ENCODE measurements at places on chromosomes 2 and 18.

DNA sequence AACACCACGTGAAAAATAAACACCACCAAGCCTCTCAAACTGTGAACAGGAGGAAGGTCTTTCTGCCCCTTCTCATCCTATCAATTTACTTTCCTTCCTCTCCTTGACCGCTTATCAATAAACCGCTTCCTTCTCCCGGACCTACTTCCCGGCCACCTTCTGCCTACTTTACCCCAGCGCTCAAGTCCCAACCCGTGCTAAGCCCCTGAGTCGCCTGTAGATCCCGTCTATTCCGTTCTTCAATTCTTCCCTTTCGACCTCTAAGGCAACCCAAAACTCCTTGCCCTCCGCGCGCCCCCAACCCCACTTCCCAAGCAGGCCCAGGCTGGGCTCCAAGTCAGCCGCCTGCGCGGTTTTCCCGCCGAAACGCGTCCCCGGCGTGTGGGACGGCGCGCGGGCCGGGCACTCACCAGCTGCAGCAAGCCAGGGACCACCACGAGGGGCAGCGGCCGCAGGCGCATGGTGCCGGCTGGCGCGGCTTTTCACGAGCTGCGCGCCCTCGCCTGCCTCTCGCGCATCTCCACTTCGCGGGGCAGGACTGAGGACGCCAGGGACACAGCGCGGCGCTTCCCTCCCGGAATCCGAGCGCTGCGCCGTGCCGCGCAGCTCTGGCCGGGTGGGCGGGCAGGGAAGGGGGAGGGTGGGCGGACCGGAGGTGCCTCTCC, at the start of gene NXPH2:
Gene NXPH2, minus strand, starts transcription at position 610 of the 665 bp plus-strand sequence. Its CDS starts 149 bp downstream, at position 461.
- no peak for DNase-seq

DNA sequence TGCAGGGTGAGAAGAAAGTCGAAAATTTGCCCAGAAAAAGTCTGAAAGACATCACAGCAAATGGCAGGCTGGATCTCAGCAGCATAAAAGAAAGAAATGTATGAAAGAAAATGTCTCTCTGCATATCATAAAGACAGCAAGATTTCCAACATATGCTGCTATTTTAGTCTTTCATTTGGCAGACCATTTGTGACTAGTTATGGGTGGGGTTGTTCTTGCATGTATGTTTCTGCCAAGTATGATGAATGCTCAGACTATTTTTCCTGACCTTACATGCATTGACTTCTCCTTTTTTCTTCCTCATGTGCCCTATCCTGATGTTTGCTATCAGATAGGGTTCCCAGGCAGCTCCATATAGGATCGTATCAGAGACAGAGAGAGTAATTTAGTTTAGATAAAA, 58.5 kb upstream of the PARD3B start:
- DNase-seq = no peak

GRCh38 chr2:46328829-46329228, 31.6 kb downstream of the EPAS1 start:
- DNase-seq = no peak

- DNase-seq = no peak
These were observed 18.1 kb upstream of the SPP2 start for GRCh38 chr2:234032279-234032856.

- peak; percentile 29 for DNase-seq
These were observed 77.3 kb upstream of the RPL31 start for GRCh38 chr2:100924520-100925451.

DNA sequence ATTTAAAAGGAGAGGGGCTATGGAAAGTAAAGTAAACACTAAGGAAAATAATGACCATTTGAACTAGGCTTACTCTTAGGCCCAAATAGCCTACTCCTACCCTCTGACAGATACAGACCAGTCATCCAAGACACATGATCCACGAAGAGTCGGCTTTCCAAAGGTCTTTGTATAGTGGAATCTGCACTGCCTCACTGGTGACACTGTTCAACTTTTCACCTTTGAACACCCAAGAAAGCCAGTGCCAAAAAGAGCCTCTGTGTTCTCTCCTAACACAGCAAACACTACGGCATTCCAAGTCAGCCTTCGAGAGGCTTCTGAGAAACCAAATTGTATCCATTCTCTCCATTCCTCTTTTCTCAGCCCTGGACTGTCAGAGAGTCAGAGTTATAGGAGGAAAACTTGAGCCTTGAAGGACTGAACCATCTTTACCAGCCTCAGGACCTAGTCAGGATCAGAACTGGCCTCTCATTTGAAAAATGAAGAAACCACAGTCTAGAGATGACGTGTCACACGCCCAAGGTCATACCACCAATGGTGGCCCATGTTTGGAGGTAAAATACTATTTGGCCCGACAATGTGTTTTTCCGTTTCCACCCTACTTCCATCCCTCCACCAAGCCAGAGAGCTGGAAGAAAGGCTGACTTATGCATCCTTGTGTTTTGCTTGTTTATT, 267.4 kb upstream of the ACVR2A start:
- no peak for DNase-seq

- no peak for DNase-seq
These were observed 239.4 kb upstream of the HNMT start for GRCh38 chr2:137724912-137725311.

- no peak for DNase-seq
These were observed 291.6 kb downstream of the TNS1 start for GRCh38 chr2:217711188-217711587.

DNA sequence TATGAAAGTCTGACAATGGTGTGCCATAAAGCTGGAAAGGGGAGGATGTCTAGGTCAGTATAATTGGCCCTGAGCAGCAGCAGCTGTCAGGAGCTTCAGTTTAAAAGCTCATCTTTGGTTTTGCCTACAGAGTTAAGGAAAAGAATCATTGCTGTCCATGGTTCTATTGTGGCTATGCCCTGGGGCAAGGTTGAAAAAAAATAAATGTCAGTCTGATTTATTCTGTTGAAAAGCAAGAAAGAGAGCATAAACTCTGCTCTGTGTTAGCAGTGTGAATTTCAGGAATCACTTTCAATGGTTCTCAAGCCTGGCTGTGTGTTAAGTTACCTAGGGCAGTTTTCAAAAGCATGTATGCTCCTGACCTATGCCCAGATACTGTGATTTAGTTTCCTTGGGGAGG, 446.7 kb downstream of the SETBP1 start:
- DNase-seq = no peak

DNA sequence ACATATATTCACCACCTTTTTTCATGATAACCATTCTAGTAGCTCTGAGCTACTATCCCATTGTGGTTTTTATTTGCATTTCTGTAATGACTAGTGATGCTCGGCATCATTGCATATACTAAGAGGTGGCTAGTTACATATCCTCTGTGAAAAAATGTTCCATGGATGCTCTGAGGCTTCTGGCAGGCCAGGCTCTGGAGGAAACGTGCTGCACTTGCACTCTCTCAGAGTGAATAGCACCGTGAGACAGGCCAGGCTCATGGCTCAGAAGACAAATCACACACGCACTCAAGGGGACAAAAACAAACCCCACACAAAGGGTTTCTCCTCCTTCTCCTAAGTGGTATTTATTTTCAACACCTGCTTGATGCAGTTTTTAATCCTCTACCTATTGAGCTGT, 1085.3 kb upstream of the CNTNAP5 start:
- no peak for DNase-seq

GRCh38 chr18:37514953-37515352, 50.6 kb downstream of the CELF4 start:
- DNase-seq = no peak

- DNase-seq = no peak
These were observed 656.4 kb downstream of the MBD2 start for GRCh38 chr18:53567929-53568574.

DNA sequence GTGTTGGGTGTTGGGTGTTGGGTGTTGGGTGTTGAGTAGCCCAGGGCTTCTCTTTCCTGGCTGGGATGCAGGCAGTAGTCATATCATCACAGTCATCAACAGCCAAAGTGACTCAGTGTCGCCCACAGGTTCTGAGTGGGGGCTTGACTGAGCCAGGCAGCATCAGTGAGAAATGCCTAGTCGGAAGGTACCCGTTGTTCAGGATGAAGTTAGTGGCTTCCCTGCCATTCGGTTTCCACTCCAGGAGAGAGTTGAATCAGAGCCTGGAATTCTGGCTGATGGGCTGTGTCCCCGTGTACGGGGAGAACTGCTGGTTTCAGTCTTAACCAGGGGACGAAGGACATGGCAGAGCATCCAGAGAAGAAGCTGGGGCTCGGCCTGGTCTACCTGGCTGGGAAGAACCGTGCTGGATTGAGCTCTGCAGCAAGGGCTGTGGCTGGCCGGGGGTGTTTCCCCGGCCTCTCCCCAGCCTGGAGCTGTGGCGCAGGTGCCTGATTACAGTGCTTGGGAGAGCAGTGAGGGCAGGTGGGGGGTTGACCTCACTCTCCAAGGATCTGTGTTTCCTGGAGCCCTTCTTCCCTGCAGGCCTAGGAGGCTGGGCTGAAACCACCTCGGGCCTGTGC, 49.4 kb downstream of the AGAP1 start:
- no peak for DNase-seq

- DNase-seq = no peak
These were observed 600.5 kb downstream of the CNTNAP5 start for GRCh38 chr2:124625561-124625960.
